GM23338 (cell line): ENCODE measurements at places on chromosomes 3 and 15. TPM values are rescaled to one million over a fixed set of nuclear protein-coding genes. Genes with fewer than 3 reads are reported as not detected.

SLC12A8 gene
- 4.6 and 6.9 TPM in 2 replicates for polyA plus RNA-seq

NUDT16 gene
- polyA plus RNA-seq: 9.5 and 10.0 TPM in 2 replicates

SMCO1 gene
- not detected in 2 replicates for polyA plus RNA-seq

RAB6B gene
- polyA plus RNA-seq: 1.2 and 1.4 TPM in 2 replicates

- no peak overlapping the region for H3K27ac ChIP-seq
- no peak overlapping the region for H3K4me3 ChIP-seq
- H3K4me1 ChIP-seq: no peaks in the 10 kb centered on the region
- no peak for DNase-seq
- H3K27me3 ChIP-seq: no peaks in the 10 kb centered on the region
Measured at GRCh38 chr15:96500508-96500907, 170.0 kb downstream of the NR2F2 start.

DNA sequence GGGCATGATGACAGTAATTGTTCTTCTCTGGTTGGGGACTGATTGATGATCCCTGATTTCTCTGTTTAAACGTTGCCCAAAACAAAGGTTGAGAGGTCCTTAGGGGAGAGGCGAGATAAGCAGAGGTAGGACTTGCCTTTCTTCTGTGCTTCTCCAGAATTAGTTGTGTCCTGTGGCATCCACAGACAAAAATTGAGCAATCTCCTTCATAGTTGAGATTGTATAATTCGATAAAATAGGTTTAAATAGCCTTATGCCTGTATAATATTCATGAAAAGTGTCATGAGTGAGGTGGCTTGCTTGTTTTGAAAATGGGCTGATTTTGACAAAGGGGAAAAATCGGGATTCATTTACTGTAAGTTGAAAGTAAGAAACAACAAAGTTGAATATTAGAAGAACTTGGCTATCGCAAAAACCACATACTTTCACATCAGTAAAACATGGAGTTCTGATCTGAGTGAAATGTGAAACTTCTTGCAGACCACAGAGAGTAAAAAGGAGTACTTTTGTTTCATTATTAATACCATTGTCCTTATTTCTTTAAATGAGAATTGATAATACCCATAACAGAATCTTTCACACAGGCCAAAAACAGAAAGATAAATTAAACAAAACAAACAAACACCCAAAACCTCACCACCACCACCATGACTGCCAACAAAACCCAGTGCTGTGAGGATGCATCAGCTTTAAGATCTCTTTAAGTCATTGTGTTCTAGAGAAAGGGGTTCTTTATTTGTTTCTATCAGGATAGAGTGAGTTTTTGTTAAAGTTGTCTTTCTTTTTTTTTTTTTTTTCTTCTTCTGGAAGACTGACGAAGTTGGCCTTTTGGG is 155.7 kb downstream of the LPP start:
- no peak for DNase-seq
- no peak overlapping the region for H3K27ac ChIP-seq
- no peaks in the 10 kb centered on the region for H3K4me1 ChIP-seq

- no peaks in the 10 kb centered on the region for H3K27me3 ChIP-seq
- no peak for DNase-seq
- H3K36me3 ChIP-seq: no peaks in the 10 kb centered on the region
- H3K27ac ChIP-seq: no peak overlapping the region
- H3K4me3 ChIP-seq: no peak overlapping the region
- H3K4me1 ChIP-seq: no peaks in the 10 kb centered on the region
Measured at GRCh38 chr3:160196511-160197104, 28.6 kb upstream of the C3orf80 start.

DNA sequence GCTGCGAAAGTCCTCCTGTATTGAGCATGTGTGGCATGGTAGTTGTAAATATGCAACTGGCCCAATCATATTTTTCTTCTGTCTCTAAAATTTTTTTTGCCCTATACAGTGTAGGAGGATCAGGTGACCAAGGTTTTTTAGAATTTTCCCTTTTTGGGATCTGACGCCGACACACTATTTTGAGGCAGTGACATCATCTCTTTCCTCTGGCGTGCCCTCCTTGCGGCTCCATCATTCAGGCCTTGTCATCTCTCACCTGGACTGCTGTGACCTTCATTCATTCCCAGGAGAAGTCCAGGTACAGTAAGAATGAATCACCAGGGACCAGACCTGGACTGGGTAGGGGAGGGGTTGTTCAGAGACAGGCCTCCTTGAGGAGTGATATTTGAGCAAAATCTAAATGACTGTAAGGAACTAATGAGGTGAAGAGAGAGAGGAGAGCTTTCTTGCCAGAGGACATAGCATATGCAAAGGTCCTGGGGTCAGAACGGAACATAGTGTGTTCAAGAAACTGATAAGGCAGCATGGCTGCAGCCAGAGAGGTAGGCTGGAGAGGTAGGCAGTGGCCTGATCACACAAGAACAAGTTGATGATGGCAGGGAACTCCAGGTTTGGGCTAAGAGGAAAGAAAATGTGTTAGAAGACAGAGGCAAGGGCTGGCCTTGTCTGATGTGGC is 38.7 kb downstream of the ARNT2 start:
- no peaks in the 10 kb centered on the region for H3K36me3 ChIP-seq
- H3K4me3 ChIP-seq: no peak overlapping the region
- no peak overlapping the region for H3K27ac ChIP-seq
- H3K4me1 ChIP-seq: no peaks in the 10 kb centered on the region
- no peaks in the 10 kb centered on the region for H3K27me3 ChIP-seq

- DNase-seq: no peak
- H3K4me3 ChIP-seq: no peak overlapping the region
- no peak overlapping the region for H3K27ac ChIP-seq
- H3K4me1 ChIP-seq: no peaks in the 10 kb centered on the region
Measured at GRCh38 chr3:65173841-65174240, 486.0 kb upstream of the ADAMTS9 start.

DNA sequence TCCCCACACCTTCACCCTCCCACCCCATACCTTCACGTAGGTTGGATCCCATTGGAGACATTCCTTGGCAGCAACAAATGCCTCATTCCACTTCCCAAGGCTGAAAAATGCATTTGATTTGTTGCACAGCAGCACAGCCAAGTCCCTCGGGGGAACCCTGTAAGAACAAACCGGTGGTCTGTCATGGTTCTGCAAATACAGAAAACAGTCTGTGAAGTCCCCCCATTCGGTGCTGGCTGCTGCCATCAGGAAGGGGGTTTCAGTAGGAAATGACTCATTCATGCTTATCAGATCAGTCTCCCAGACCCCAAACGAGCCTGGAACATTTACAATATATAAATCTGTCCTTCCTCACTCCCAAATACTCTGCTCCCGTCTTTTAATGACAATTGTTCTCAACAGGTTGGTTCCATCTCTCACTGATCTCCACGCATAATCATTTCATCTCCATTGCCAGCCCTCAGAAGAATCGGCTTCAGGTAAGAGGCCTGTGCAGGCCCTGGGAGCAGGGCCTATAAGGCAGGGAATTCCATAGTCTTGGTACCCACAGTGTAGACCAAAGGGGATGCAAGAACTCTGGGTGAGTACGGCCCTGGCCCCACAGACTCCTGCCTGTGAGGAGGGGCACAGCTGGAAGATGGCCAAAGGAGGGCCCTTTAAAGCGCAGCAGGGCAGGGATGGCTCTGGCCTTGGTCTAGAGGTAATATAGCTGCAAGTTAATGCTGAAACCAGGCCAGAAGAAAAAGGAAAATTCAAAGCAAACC is 41.6 kb downstream of the TRANK1 start:
- H3K4me3 ChIP-seq: no peak overlapping the region
- no peaks in the 10 kb centered on the region for H3K36me3 ChIP-seq
- H3K27ac ChIP-seq: no peak overlapping the region
- no peaks in the 10 kb centered on the region for H3K27me3 ChIP-seq

DNA sequence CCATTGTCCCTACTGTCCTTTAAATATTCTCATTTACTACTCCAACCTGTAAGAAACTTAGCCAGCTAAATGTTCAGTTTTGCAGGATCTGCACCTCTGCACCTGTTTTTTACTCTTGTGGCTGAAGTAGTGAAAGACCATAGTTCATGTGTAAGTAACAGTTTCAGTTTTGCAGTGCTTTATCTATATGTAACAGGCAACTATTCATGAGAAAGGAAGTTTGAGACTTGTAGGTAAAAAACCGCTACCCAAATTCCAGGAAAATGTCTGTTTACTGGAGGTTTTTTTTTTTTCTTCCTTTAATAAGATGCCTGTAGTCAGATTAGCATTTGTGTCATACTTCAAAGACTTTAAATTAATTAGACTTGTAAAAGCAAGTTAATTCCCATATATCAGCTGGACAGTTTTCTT is 25.4 kb upstream of the MBNL1 start:
- no peaks in the 10 kb centered on the region for H3K4me1 ChIP-seq
- H3K4me3 ChIP-seq: no peak overlapping the region
- H3K36me3 ChIP-seq: no peaks in the 10 kb centered on the region
- no peaks in the 10 kb centered on the region for H3K27me3 ChIP-seq
- no peak for DNase-seq
- no peak overlapping the region for H3K27ac ChIP-seq

DNA sequence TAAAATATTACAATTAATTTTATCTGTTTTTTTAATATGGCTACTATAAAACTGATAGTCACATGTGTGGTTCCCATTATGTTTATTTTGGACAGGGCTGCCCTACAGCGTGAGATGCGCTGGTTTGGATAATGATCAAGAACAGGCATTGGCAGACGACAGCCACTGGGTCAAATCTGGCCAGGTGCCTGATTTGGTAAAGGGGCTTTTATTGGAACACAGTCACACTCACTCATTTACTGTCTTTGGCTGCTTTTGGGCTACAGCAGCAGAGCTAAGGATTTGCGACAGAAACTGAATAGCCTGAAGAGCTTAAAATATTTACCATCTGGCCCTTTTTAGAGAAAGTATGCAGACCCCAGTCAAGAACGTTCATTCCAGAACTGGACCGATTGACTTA is 724.2 kb upstream of the CFAP20DC start:
- no peak overlapping the region for H3K4me3 ChIP-seq
- no peaks in the 10 kb centered on the region for H3K27me3 ChIP-seq
- H3K27ac ChIP-seq: no peak overlapping the region
- peaks cover 6% of the 10 kb centered on the region; the same call in 1 of the 2 replicates for H3K4me1 ChIP-seq
